D721Med (cell line): ENCODE measurements at places on chromosomes 12 and 14.

DNA sequence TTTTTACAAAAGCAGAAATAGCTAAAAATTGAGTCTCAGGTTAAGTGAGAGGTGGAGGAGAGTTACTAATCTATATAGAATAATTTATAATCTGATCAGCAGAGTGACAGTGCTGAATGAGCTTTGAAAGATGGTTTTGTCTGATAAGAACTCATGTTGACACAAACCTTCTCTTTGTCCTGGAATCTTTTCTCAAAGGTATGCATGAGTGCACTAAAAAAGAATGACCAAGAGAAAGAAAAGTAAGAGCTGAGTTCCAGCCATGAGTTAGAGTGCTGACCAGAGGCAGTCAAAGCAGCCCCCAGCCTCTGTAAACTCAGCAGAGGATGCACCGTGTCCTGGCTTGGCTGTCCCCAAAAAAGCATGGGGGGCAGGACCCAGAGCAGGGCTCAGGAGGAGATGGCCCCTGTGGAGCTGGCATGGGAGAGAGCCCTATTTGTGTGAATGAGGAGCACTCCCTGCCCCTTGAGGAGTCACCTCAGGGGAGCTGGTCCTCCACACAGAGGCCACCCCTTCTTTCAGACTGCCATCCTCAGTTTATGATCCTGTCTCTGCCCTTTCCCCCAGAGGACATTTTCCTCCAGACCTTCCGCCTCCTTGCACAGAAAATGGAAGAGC is 129.8 kb downstream of the SEC23A start:
- DNase-seq = no peak

GRCh38 chr12:11730299-11731041 is 81.0 kb downstream of the ETV6 start:
- no peak for DNase-seq

GRCh38 chr14:53890611-53891101 is 66.0 kb downstream of the BMP4 start:
- no peak for DNase-seq

GRCh38 chr14:95663226-95663797 is 22.9 kb upstream of the TCL1B start:
- DNase-seq = no peak

GRCh38 chr12:75529316-75529715 is 17.9 kb upstream of the KRR1 start:
- no peak for DNase-seq

DNA sequence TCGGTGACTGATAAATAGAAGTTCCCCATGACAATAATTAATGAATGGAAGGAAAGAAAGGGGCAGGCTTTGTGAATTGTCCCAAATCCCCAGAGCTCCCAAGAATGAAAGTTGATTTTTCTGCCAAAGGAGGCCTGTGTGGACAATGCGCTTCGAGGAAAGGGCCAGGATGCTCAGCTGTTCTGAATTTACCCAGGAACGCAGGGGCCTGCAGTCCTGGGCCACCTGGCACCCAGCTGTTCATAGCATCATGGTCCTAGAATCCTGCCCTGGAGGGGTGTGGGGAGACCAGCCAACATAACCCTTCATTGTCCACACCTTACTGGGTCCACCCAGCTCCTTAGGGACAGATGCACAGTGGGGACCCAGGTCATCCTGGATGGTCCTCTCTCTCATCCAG is 587.5 kb downstream of the BCL11B start:
- DNase-seq = no peak

DNA sequence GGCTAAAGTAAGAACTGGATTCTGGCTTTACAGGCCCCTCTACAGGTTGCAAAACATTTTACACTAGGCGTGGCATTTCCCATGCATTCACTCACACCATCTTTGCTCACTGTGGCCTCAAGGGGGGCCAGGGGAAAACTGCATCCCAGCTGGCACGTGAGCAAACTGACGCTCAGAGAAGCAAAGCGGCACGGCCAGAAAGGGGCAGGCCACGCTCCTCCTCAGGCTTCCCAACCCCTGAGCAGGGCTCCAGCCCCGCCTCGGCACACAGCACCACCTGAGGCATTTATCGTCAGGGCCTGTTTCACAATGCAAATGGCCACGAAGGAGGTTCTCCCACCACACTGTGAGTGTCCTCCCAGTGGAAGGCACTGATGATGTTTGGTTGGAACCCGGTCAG is 90.8 kb downstream of the BCL11B start:
- no peak for DNase-seq

- no peak for DNase-seq
These were observed 5.9 kb downstream of the RIMBP2 start for GRCh38 chr12:130709971-130710732.

DNA sequence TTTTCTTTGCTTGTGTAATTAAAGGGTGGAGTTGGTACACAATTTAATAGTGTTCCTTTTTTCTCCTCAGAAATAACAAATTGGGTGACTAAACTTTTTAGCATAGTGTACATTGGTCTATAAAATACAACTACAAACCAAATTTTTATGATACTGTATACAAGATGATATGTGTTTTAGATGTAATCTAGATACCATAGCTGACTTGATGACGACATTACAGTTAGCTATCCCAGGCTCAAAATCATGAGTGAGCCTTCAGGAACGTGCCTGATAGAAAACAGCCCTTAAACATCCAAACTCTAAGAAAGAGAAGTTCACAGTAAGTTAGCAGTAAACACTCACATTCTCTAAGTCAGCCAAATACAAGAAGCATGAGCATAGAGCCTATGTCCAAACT is 99.0 kb upstream of the SSTR1 start:
- DNase-seq = no peak

DNA sequence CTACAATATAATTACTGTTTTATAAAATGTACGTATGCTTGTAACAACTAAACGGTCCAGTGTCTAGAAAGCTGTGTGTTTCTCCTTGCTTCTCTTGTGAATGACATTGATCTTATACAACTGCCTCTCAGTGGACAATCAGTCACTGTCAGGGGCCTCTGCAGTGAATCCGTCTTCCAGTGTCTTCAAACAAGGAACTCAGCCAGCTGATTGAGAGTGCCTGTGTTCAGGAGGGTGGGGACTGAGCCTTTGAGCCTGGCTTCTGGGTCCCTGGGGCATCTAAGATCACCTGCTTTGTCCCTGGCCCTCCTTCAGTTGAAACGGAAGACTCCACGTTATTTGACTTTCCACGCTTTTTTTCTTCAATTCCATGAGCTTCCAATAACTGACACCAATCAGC is 133.1 kb upstream of the SFSWAP start:
- DNase-seq = no peak

GRCh38 chr12:98951406-98951805 is 306.3 kb downstream of the APAF1 start:
- no peak for DNase-seq

DNA sequence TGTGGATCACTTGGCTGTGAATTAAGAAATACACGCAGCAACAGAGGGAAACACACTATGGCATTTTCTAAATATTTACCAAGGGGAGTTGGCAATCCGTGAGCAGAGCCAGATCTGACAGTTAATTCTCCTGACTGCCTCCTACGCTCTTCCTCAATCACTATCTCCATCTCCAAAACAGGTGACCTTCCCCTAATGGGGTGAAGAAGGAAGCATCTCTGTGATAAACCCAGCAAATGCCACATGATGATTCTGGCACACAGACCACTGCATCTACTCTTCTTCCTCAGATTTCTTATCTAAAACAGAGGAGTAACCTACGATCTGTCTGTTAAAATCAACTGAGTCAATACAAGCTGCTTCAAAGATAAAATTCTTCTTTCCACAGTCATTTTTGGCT is 4.4 kb downstream of the SPTB start:
- DNase-seq = no peak

GRCh38 chr12:101527682-101528081 is 52.5 kb downstream of the SPIC start:
- no peak for DNase-seq

- DNase-seq = no peak
These were observed 21.8 kb upstream of the HDAC7 start for GRCh38 chr12:47841501-47841900.

DNA sequence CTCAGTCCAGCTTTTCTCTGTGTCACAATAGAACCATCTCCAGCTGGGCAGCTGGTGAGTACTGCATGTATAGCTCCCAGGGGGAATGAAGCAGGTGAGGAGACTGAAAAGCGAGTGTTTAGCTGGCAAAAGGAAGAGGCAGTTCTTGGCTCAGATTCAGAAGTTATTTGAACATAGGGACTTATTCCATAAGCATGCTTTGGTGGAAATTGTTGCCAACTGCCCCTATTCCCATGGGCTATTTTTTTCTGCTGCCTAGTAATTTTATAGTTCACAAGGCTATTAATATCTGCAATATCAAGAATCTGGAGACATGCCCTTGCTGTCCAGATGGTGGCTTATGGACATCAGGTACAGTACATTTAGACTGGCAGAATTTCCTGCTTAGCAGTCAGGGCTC is 1112.7 kb downstream of the LRFN5 start:
- DNase-seq = no peak

GRCh38 chr12:81798294-81798693 is 39.1 kb upstream of the PPFIA2 start:
- DNase-seq = no peak

DNA sequence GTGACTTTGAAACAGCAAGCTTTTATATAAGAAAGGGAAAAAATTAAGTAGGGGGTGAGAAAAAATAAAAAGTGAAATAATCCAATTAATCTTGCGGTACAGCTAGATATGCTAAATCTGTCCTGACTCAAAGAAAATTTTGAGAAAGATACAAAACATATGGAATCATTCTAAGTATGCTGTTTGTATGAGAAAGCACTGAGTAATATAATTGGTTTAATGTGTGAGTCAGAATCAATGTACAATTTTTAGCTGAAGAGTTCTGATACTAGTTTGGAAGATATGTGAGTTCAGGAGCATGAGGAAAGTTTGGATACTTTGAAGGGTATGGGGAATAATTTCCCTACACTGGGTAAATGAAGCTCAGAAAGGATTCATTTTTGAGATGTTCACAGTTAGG is 190.9 kb upstream of the RASSF8 start:
- no peak for DNase-seq

- no peak for DNase-seq
These were observed 31.5 kb downstream of the FBXL14 start for GRCh38 chr12:1562813-1563407.

DNA sequence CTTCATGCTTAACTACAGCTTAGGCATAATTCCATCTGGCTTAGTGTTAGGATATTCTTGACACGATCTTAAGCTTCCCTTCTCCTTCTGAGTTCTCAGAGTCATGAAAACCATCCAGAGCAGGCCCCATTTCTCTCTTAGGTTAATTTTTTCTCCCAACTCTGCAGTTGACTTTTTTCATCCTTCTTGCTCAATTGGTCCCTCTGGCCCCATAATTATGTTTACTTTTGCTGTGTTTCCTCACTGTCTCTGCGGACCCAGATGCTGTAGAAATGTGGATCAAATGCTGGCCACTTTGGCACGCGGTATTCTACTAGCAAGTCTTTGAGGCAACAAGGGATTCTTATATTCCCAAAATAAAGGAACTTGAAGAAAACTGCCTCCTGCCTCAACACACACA is 9.5 kb downstream of the TMEM132C start:
- DNase-seq = no peak

DNA sequence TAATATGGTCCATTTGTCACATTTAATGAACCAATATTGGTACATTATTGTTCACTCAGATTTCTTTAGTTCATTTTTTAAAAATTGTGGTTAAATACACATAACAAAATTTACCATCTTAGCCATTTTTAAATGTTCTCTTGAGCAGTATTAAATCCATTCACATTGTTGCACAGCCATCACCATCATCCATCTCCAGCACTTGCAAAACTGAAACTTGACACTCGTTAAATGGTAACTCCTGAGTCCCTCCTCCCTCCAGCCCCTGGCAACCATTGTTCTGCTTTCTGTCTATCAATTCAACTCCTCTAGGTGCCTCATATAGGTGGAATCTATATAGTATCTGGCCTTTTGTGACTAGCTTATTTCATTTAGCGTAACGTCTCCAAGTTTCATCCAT is 86.4 kb downstream of the ACACB start:
- DNase-seq = no peak

- DNase-seq = no peak
These were observed 96.0 kb downstream of the ZFP36L1 start for GRCh38 chr14:68696721-68697495.

- no peak for DNase-seq
These were observed 42.8 kb upstream of the AMIGO2 start for GRCh38 chr12:47122602-47123001.

- no peak for DNase-seq
These were observed 84.2 kb upstream of the BMP4 start for GRCh38 chr14:54040846-54041245.

DNA sequence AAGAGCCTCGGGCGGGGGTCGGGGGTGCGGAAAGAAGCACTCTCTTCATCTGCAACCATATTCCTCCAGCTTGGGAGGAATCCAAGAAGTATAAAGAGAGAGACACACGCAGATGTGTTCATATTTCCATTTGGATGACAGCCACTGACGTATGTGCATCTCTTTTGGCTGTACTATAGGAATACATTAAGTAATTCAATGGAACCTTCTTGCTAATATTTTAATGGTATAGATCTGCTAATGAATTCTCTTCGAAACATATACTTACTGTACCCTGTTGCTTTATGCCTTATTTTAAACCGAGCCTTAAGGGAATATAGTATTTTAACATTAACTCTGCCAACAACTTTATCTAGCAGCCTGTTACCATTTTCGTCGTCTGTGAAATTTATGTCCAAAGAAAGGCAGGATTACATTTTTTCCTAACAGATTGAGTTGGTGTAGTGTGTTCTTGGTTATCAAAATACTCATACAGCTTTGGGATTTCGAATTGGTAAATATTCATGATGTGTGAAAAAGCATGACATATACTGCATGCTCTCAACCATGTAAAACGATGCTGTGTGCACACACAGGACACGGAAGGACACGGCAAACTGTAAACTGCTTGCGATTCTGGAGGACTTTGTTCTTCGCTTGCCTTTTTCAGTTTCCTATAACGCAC is 84.5 kb downstream of the CCDC88C start:
- no peak for DNase-seq

- DNase-seq = no peak
These were observed 151.3 kb downstream of the PAH start for GRCh38 chr12:102765736-102766135.

- DNase-seq = no peak
These were observed 229.2 kb downstream of the SPTSSA start for GRCh38 chr14:34232790-34233189.

- DNase-seq = no peak
These were observed 181.3 kb downstream of the CACNA1C start for GRCh38 chr12:2234091-2234490.

- DNase-seq = no peak
These were observed 134.2 kb downstream of the TGFB3 start for GRCh38 chr14:75847584-75847983.

- DNase-seq = no peak
These were observed 30.4 kb upstream of the KCNA5 start for GRCh38 chr12:5013266-5013730.
